ENCODE measurements at places on chromosomes 11 and 22.

- DNase-seq = peak; percentile 35
Observed at GRCh38 chr11:69637941-69638871, 2.8 kb upstream of the CCND1 start.

DNA sequence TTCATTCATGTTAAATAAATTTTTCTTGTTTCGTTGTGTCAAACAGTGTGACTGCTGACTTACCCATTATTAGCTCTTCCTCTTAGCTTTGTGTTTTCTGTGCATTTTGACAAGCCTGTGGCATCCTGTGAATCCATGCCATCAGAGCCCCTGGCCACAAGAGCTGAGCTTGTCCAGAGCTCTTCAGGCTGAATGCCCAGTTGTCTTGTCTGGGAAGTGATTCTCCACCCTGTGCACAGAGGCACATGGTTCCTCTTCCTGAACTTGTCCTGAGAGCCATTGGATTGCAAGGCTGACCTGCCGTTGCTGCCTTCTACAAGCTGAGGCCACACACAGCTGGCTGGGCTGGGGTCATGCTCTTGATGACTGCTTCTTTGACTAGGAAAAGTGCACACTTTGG is 64.1 kb downstream of the PPP6R3 start:
- DNase-seq = no peak

DNA sequence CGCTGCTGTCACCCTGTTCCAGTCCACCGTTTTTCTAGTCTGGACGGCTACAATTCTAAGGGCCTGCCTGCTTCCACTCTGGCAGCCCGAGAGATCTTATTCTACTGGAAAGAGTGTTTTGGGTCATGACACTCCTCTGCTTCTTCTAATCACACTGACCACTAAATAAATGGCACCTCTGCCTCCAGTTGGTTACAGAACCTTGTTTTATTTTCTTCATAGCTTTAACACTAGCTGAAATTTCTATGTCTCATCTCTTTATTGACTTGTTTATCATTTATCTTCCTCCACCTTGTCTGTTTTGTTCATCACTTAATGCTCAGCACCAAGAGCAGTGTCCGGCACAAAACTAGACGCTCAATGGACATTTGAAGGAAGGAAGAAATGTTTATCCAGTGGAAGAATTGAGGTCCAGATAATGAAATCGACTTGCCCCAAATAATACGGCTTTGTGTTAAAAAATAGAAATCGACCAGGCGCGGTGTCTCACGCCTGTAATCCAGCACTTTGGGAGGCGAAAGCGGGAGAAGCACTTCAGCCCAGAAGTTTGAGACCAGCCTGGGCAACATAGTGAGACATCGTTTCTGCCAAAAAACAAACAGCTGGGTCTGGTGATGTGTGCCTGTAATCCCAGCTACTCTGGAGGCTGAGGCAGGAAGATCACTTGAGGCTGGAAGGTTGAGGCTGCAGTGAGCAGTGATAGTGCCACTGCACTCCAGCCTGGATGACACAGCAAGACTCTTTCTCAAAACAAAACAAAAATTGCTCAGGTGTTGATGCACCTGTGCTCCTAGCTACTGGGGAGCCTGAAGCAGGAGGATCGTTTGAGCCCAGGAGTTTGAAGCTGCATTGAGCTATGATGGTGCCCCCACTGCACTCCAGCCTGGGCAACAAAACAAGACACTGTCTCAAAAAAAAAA is 693 bp upstream of the PRR14L start:
- DNase-seq = no peak

DNA sequence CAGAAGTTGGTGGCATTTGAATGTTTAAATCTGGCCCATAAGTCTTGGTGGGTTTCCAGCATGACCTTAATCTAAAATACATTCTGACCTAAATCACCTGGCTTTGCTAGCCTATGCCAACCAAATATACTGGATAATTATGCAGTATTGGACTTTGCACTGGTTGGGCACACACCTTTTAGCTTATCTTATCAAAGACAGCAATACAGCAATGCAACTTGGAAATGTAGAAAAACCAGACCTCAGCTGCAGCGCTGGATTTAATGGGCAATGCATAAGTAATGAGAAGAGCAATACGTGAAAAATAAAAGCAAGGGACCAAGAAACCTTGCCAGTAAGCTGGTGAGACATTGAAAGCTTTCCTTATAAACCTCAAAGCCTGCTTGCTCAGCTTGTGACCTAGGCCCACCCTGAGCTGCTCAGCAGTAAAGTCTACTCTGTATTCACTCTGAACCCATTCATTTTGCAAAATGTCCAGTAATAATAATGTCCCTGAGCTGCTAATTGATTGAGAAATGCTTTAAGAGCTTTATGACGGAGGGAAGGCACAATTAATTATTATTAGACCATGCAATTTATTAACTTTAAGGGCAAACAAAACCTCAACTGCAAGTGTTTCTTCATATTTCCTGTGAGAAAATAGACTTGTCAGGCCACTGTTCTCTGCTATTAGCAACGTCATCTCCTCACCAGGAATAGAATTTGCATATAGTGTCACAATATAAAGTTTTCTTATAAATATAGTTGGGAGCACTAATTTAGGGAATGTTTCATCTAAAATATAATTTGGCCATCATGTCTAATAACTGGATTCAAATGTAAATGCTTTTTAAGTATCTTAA is 49.4 kb upstream of the CEP295 start:
- DNase-seq = no peak

DNA sequence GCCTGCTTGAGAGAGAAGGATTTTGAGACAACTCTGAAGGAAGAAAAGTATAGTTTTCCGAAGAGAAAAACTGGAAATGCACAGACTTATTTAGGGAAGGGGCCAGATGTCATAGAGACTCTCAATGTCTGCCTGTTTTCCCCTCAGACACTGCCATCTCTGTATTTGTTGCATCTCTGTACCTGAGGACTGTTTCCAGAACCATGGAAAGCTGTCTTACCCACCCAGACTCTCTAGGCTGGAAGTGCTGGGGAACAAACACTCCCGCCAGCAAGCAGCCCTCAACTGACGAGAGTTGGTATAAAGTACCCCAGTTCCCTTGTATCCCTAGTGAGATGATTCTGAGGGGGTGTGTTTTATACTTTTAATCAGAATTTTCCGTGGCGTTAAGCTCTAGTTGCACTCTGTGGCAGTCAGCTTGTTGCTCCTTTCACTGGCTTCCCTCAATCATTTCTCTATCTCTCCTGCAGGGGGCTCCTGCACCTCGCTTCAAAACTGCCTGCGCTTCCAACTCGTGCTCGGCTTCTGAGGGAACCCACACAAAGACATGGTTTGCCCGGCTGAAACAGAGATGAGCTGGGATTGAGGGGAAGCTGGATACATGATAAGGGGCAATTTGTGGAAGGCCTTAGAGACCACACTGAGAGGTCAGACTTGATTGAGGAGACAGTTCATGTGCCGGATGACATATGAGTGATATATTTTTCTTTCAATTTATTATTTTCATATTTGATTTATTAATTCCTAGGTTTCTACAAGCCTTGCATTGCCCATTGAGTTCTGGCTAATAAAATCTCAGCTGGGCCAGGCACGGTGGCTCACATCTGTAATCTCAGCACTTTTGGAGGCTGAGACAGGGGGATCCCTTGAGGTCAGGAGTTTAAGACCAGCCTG is 36.9 kb upstream of the CLPB start:
- peak; percentile 84 for DNase-seq

- no peak for DNase-seq
Observed at GRCh38 chr22:19065298-19065859, 56.8 kb downstream of the DGCR2 start.

DNA sequence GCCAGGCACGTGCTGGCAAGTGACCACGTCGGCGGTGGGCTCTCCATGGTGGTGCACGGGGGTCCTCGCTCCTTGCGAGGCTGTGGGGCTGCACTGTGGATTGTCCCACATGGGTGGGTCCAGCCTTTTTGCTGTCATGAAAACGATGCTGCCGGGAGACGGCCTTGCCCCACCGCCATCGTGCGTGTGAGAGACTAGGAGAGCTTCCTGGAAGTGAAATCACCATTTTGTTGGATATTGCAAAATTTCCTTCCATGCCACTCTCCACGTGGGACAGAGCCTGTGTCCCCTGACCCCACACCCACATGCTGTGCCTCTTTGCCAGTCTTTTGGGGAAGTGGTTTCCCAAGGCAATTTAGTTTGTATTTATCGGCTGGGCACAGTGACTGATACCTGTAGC is 18.2 kb upstream of the GRAMD4 start:
- DNase-seq = peak; percentile 34

DNA sequence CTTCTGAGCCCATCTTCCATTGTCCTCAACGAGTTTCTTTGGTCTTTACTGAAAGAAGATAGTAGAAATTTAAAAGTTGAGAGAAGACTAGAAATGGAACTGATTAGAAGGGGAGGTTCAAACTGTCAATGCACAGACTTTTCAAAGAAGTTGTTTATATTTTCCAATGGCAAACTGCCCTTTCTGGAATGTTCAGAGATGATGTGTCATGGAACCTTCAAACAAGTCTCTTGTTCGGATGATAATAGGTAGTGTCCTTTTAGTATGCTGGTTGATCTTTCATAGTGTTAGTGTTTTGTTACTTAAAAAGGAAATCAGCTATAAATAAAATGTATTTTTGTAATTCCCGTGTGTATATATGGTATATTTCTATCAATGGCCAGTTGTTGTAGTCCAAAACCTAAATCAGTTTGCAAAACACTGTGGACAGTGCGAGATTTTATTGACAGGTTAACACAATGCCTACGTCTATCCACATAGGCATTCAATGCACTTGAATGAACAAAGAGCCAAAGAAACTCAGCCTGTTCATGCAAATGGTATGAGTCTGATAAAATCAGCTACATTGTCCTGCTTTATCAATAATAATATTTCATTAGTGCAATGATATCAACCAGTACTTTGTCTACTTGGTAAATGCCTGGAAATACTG is 30.9 kb downstream of the C11orf91 start:
- DNase-seq = no peak

DNA sequence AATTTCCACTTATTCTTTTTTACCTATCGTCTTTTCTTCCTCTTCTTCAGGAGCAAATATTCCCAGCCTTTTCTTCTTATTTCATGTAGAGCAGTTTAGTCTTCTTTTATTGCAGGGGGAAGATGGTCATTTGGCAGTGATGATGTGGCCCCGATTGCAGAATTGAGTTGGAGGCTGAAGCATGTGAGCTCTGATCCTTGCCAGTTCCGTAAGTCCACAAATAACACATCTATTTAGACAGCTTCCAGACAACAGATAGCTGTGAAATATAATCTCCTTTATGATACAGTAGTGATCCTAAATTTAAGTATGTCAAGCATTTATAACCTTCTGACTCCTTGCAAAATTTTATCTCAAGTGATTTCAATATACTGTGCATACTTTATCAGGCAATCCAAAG is 27.5 kb downstream of the REXO2 start:
- no peak for DNase-seq

DNA sequence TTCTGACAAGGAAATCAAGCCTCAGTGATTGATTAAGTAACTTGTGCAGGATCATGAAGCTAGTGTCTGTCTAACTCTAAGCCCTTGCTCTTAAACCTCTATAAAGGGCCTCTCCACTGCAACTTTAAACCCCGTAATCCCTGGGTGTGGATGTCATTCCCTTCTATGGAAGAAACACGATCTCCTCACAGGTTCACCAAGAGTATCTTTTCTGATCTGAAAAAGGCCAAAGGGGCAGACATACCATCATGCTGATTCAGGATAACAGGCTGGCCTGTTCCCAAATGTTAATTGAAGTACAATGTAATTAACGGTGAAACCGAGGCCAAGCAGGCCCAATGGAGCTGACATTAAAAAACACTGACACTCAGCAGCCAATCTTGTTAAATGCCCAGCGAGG is 17.1 kb downstream of the TTC12 start:
- no peak for DNase-seq

DNA sequence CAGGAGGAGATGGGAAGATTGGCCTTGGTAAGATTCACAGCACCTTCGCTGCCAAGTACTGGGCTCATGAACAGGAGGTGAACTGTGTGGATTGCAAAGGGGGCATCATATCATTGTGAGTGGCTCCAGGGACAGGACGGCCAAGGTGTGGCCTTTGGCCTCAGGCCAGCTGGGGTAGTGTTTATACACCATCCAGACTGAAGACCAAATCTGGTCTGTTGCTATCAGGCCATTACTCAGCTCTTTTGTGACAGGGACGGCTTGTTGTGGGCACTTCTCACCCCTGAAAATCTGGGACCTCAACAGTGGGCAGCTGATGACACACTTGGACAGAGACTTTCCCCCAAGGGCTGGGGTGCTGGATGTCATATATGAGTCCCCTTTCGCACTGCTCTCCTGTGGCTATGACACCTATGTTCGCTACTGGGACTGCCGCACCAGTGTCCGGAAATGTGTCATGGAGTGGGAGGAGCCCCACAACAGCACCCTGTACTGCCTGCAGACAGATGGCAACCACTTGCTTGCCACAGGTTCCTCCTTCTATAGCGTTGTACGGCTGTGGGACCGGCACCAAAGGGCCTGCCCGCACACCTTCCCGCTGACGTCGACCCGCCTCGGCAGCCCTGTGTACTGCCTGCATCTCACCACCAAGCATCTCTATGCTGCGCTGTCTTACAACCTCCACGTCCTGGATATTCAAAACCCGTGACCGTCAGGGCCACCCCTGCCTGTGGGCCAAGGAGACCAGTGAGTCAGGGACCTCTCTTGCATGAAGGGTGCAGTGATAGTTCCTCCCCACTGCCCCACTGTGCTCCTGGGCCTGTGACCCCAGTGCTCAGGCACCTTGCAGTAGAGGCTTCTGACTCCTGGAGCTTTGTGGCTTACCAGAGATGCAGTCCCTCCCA is 83.6 kb downstream of the BCR start:
- DNase-seq = peak; percentile 55

GRCh38 chr11:1479006-1479677 is 7.4 kb downstream of the MOB2 start:
- no peak for DNase-seq

DNA sequence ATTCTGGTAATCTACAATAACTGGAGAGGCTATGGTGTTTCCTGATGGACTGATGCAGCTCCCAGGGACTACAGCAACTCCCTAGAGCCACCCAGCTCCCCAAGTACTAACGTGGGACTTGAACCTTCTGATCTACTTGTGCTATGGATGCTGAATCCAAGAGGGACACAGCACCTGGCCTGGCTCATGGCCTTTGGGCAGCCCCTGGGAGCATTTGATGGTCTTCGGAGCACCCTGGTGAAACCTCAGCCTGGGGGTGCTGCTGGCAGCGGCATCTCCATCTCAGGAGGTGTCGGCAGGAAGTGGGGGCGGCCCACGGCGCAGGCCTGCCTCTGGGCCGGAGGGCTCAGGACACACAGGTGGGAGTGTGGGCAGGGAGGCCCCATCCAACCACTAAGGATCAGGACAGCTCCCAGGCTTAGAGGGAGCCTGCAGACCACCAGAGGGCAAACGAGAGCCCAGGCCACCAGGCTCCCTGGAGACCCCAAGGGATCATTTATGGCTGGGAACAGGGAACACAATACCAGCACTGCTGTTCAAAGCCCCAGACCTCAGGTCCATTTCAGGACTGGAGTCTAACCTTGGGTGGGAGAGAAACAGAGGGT is 8.7 kb downstream of the EHD1 start:
- DNase-seq = no peak

- no peak for DNase-seq
Observed at GRCh38 chr11:57359896-57360690, 20.9 kb downstream of the PRG3 start.

DNA sequence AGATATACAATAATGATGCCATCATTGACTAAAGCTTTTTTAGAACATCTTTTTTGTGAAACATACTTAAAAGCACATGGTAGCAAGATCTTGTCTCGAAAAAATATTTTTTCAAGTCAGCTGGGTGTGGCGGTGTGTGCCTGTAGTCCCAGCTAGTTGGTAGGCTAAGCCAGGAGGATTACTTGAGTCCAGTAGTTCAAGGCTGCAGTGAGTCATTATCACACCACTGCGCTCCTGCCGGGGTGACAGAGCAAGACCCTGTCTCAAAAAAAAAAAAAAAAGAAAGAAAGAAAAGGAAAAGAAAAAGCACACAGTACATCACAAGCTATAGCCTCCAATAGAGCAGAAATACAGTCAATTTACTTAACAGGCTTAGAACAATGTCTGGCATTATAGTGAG is 37.0 kb downstream of the ENTHD1 start:
- no peak for DNase-seq
